ENCODE measurements at places on chromosomes 13 and 19.
A peak's percentile ranks its signal among the peaks of the same experiment; 100 is the strongest.

GRCh38 chr13:27678306-27679040 lies 56.8 kb downstream of the POLR1D start:
- H3K27me3 ChIP-seq: no peaks in the 10 kb centered on the region
- H3K4me1 ChIP-seq: no peaks in the 10 kb centered on the region
- H3K27ac ChIP-seq: no peak overlapping the region
- no peaks in the 10 kb centered on the region for H3K36me3 ChIP-seq
- no peak for DNase-seq

DNA sequence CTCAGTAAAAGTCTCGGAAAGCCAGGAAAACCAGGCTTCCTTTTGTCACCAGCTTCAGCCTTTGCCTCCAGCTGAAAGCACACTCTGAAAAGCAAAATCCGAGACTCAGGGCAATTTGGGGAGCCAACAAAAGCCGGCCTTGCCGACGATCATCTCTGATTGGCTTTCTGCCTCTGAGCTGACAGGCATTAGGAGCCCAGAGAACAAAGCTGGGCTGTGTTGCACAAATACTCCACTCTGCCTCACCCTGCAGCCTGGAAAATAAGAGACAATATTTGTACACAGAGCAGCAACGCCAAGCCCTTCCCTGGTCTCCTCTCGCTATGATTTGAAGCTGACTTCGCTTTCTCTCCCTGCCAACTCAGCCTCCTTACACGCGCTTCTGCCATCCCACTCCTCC lies 46.9 kb downstream of the CACNA1A start:
- no peak for DNase-seq
- no peak overlapping the region for H3K4me3 ChIP-seq
- peaks cover 2% of the 10 kb centered on the region for H3K27me3 ChIP-seq

GRCh38 chr13:80345771-80346510 lies 5.0 kb upstream of the SPRY2 start:
- H3K27ac ChIP-seq: no peak overlapping the region
- H3K27me3 ChIP-seq: peaks cover 10% of the 10 kb centered on the region
- DNase-seq: no peak
- no peak overlapping the region for H3K4me3 ChIP-seq
- peaks cover 10% of the 10 kb centered on the region for H3K4me1 ChIP-seq

- H3K27ac ChIP-seq: no peak overlapping the region
- no peak for DNase-seq
- H3K36me3 ChIP-seq: no peaks in the 10 kb centered on the region
These were observed 340.0 kb downstream of the DNAJC15 start for GRCh38 chr13:43363156-43363953.

- H3K4me3 ChIP-seq: no peak overlapping the region
- no peaks in the 10 kb centered on the region for H3K36me3 ChIP-seq
- DNase-seq: peak; percentile 17
- no peak overlapping the region for H3K27ac ChIP-seq
- H3K4me1 ChIP-seq: no peaks in the 10 kb centered on the region
- no peaks in the 10 kb centered on the region for H3K27me3 ChIP-seq
These were observed 152.4 kb downstream of the DCLK1 start for GRCh38 chr13:35978607-35979316.

Measured in thymus (tissue), 14 donors.